GM23248 (cell line): ENCODE measurements at places on chromosomes 2 and 18. TPM values are rescaled to one million over a fixed set of nuclear protein-coding genes. Genes with fewer than 3 reads are reported as not detected.

GRCh38 chr2:41920812-41921211 is 127.0 kb upstream of the PKDCC start:
- no peak for DNase-seq

DNA sequence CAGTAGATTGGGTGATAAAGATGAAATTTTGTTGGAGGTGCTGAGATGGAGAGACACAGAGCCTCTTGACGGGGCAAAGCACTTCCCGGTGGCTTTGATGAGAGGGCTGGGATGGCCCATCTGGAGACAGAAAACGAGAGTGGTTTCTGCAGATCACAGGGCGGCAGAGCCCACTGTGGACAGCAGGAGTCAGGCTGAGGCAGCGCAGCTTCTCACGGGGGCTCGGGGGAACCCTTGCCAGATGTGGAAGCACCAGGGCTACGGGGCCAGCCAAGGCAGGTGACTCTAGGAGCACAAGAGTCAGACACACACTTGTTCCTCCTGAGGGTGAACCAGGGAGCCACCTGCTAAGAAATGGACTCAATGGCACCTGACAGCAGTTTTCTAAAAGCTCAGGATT is 78.5 kb downstream of the TPO start:
- DNase-seq = no peak

GRCh38 chr2:143877056-143877455 is 642.9 kb downstream of the ZEB2 start:
- DNase-seq = no peak

- DNase-seq = no peak
Measured at GRCh38 chr2:232908695-232909094, 38.6 kb downstream of the SNORC start.

DNA sequence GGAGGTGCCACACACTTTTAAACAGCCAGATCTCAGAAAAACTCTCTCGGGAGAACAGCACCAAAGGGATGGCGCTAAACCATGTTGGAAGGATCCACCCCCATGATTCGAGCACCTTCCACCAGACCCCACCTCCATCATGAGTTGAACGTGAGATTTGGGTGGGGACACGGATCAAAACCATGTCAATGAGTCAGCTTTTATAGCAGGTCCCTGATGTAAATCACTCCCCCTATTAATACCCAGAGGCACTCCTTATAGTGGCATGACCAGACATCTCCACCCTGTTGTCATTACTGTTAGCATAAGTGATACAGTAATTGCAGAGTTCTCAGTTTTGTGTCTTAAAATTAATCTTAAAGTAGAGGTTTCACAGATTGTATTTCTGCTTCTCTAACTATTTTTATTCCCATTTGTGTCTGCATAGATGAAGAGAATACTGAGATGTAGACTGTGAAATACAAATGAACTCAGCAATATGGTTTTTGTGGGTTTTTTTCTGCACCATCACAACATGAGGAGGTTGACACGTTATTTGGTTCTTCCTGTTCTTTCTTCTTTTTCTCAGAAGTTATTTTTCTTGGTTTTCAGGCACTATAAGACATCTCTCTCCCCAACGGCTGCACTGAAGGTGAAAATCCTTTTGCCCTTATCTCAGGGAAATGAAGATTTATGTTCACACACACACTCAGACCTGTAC is 218.2 kb downstream of the ARL4C start:
- DNase-seq = no peak

DNA sequence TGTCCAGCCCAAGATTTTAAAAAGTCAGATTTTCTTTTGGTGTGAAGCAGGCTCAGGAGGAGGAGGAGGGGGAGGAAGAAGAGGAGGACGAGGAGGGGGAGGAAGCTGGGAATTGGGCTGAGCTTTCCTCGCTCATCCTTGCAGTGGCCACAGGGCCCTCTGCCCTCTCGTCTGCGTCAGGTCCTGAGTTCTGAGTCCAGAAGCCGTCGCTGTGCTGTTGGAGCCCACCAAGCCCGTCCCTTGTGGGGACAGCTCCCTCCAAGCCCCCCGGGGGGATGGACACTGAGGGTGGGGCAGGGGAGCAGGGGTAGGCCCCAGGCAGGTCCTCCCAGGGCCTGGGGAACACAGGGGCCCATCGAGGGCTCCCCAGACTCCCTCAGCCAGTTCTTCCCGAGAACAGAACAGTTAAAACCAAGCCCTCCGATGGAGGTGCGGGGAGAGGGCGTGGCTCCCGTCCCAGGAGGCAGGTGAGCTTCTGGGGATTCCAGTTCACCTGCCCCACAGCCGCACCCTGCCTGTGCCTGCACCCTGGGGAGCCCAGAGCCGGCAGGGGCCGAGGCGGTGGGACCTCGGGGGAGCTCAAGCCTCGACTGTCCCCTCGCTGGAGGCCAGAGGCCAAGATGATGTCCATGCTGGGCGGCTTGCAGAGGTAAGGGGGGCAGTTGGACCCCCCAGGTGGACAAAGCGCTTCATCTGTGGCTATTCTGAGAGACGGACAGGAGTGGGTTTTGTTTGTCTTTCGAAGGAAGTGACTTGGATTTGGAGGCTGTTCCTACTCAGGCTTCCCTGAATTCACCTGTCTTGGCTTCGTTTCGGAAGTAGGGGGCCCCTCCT is at the start of gene GAL3ST2:
Gene GAL3ST2, plus strand, starts transcription at position 487 of the 834 bp plus-strand sequence. Its CDS starts 134 bp downstream, at position 621.
- no peak for DNase-seq

DNA sequence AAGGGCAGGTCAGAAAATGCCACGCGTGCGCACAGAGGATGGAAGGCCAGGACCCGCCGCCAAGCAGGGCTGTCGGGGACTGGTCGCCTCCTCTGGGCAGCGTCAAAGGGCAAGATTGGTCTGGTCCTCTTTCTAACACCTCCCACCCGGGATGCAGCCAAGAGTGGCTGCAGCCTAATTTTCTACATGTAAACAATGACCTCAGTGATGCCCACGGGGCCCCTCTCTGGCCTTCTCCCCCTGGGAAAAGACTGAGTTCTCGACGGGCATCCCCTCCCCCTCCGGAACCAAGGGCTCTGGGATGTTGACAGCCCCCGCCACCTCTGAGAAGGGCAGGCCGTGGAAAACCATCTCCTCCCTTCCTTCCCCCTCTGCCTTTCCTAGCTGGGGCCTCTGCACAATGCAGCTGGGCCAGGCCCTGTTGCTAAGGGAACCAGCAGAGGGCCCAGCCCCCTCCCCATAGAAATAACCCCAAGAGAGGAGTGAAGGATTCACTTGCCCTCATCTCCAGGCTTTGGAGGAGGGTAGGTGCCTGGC is 80.0 kb upstream of the ZNF532 start:
- DNase-seq = no peak

- no peak for DNase-seq
Measured at GRCh38 chr18:54250846-54251261, 18.5 kb upstream of the POLI start.

DNA sequence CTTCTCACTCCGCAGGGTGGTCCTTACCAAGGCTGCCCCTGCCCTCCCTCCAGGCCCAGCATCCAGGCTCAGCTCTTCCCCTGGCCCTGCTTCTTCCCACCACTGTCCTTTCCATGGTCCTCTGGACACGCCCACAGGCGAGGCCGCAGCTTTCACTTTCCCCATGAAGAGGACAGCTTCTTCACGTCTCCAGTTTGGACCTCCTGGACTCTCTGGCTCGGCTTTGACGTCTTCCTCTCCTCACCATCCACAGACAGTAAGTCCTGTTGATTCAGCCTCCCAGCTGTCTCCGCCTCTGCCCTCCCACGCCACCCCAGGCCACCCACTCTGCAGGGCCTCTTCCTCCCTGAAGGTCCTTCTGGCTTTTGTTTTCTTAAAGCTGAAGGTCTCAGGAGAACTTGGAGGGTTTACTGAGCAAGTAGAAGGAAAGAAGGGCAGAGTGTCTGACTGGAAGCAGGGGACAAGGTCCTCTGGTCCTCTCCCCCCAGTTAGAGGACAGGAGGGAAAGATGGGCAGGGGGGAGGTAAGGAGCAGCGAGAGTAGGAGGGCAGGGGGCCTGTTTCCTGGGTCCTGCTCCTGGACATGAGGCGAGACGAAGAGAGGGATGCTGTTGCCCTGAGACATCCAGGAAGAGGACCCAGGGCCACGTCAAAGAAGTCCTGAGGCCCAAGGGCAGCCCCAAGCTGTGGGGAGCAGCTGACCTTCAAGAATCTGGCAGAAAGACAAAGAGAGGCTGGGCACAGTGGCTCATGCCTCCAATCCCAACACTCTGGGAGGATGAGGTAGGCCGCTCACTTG is 24.7 kb upstream of the NMUR1 start:
- DNase-seq = peak; percentile 45

DNA sequence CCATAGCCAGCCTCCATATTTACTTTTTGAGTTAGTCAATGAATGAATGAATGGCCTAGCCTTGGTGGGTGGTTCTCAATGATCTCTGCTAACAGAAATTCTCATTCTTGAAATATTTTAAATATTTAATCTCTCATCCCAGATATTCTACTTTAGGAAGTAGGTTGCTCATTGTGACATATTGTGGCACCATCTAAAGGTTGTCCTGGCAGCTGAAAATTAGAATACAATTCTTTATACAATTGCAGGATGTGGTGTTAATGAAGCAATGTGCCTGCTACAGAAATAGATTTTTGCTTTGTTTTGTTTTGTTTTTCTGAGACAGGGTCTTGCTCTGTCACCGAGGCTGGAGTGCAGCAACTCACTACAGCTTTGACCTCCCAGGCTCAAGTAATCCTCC is 35.8 kb downstream of the SCG2 start:
- DNase-seq = no peak

GRCh38 chr2:29072971-29073725 is 1.2 kb downstream of the PCARE start:
- DNase-seq = no peak

GRCh38 chr18:3857544-3857943 is 407.6 kb downstream of the TGIF1 start:
- peak; percentile 77 for DNase-seq

GRCh38 chr2:157843081-157843480 is 33.0 kb downstream of the ACVR1 start:
- peak; percentile 18 for DNase-seq

GRCh38 chr2:10629819-10630532 is 59.8 kb downstream of the NOL10 start:
- DNase-seq = no peak

CPLX4 gene
- not detected in 2 replicates for total RNA-seq

FTCDNL1 gene
- total RNA-seq = 0.13 and 0.65 TPM in 2 replicates

FEV gene
- total RNA-seq = not detected in 2 replicates

AGBL5 gene
- total RNA-seq = 15.2 and 17.8 TPM in 2 replicates

SCN9A gene
- total RNA-seq = 8.3 and 17.6 TPM in 2 replicates

CRYBA2 gene
- not detected in 2 replicates for total RNA-seq

MAPK4 gene
- 0.22 TPM in 1 of 2 replicates, not detected in the other for total RNA-seq

PLCD4 gene
- 0.51 and 1.3 TPM in 2 replicates for total RNA-seq

KHK gene
- not detected in 2 replicates for total RNA-seq

RAMP1 gene
- total RNA-seq = 4.1 and 4.8 TPM in 2 replicates

MRPL53 gene
- 14.8 and 18.5 TPM in 2 replicates for total RNA-seq
